ENCODE measurements at places on chromosomes 2 and 18.

GRCh38 chr18:59101830-59102414 lies 37.8 kb upstream of the SEC11C start:
- no peak for DNase-seq

DNA sequence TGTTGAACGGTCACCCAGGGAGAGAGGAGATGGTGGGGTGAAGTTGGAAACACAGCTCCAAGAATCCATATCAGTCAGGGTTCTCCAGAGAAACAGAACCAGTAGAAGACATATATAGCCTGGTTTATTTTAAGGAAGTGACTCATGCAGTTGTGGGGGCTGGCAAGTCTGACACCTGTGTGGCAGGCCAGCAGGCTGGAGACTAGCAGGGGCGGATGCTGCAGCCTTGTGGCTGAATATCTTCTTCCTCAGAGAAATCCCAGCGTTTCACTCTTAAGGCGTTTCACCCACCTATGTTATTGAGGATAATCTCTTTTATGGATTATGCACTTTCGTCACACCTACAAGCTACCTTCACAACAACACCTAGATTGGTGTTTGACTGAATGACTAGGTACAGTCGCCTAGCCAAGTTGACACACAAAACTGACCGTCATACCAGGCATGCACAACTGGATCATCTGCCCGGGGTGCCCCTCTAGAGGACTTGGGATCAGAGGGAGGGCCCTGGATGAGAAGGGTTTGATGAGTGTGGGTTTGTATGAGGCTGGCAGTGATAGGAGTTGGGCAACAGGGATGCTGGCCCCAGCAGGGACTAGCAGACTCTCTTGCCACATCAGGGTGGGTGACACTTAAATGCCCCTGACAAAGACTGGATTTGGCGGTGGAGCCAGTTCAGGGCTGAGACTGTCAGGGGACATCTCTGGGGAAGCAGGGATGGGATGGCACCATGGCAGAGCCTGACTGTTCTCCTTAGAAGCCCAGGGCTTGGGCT lies 23.4 kb downstream of the MROH2A start:
- no peak for DNase-seq

- DNase-seq = no peak
These were observed 312.8 kb upstream of the EPAS1 start for GRCh38 chr2:45984366-45984765.

DNA sequence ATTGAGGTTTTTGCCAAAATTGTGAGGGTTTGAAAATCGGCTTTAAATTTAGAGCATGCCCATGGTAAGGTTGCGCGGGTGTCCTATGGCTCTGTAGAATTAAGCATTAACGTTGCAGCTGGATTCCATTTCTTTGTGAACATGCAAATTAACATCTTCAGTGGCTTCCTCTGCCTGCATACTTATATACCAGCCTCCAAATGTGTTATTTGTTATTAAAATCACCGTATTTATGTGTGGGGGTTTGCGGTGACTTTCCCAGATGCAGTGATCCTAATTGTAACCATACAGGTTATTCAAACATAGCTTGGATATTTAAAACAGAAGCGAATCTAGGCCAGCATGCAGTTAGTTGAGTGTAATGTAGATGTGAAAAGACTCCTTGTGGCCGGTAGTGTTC lies 80.2 kb downstream of the TGOLN2 start:
- no peak for DNase-seq

GRCh38 chr18:7772510-7772888 lies 205.4 kb downstream of the PTPRM start:
- no peak for DNase-seq

DNA sequence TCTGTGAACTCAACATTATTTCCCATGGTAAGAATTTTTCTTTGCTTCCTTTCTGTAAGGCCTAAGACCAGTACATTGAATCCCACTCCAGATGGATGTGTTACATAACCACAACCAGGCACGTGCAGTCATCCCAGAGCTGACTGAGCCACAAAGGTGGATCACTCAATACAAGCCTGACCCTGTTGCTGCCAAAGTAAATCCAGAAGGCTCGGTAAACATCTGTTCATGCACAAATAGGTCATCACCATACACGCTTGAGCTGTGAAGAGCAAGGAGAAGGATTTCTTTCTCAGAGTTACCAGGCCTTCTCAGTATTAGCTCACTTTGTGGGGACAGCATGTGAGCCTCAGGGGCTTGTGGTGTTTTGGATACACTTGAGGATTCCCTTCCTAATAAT lies 791.4 kb upstream of the FANCL start:
- DNase-seq = no peak

- DNase-seq = no peak
These were observed 126.8 kb downstream of the PXDN start for GRCh38 chr2:1617425-1618021.

DNA sequence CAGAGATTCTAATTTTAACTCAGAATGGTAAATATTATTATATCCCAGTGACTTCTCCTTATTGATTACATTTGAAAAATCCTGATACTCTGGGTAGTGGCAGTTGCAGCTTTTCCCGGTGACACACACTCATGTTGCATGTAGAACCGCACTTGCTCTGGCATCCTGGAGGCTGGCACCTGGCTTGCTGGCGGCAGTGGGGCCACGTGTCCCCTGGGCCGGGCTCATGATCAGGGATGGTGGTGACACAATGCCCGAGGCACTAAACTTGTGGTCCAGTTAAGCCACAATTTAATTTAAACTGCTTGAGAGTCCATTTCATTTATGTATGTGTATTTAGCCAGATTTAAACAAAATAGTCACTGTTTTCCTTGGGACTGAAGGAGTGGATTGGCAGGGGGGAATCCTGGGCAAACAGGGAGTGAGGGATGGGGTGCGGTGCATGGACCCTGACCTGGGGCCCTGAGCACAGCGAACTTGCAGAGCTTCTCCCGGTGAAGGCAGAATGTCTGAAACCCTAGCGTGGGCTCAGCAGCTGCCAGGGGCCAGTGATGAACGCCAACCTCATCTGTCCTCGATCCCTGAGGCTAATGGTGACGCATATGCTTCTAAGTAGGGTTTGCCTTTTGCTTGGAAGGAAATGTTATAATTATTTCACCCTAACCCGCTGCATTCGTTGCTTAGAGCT lies 50.0 kb downstream of the KCNG2 start:
- DNase-seq = no peak

DNA sequence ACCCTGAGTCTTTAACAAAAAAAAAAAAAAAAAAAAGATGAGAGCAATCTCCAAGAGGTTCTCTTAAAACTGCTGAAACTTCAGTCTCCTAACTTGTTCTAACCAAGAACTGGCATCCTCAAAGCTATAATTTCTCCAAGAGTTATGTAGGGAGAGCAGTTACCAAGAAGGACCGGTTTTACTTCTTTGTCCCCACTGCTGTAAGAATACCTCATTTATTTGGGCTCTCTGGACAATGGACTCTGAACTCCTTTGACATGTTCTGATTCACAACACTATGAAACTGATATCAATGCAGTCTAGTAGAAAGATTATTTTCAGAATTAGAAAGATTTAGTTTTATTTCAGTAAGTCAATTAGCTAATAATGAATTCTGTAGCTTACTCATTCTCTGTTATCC lies 84.5 kb upstream of the DTNB start:
- no peak for DNase-seq

DNA sequence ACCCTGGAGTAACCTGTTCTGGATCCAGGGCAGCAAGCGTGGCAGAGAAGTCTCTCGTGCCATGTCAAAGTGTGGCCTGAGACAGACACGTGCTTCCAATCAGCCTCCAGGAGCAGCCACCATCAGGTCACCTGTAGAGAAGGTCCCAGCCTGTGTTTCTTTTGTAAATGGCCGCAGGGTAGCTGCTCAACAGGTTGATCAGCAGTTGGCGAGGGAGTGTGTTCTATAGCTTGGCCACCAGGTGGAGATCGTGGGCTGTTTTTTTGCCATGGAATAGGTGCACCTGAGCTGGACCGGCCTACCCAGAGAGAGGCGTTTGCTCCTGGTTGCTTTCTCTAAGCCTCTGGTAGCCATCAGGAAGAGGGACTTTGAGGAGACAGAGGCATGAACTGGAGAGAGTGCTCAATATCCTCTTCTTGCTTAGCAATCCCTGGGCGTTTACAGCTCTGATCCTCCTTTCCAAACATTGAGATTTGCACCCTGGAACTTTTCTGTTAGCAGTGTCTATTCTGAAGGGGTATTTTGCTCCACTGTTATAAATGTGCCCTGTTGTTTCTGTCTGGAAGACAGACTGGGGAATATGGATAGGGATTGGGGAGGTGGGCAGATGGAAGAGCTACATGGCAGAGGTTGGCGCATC lies 34.2 kb upstream of the EN1 start:
- DNase-seq = no peak

DNA sequence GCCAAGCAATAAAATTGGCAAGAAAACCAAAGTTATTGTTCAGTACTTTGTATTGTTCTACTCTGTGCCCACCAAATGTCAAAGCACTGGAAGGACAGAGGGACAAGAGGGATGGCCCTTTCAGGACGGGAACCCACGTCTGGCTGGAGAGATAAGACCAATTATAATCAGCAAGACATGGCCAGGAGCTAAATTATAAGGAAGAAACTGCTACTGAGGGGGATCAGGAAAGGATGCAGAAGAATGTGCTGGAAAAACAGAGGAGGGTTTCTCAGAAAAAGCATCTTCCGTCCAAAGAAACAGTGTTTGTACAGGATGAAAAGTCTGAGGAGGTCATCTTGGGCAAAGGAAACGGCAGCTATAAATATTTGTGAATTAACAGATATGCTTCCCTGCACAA lies 46.4 kb upstream of the NARS1 start:
- no peak for DNase-seq

DNA sequence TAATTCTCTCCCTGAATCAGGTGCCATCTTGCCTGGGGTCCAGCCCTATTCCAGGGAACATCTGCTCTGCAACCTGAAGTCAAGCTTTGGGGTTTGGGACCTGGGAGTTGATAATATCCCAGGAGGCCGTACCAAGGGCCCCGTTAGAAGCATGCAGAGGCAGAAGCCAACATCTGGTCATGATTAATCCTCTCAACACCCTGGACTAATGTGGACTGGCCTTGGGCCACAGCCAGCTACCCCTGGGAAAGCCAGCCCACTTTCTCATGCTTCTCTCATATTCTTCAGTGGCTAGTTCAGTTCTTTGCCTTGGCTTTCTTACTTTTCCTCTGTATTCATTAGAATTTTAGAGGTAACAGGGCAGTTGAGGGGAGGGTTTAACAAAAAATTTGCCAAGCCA lies 515.6 kb upstream of the NRP2 start:
- no peak for DNase-seq

DNA sequence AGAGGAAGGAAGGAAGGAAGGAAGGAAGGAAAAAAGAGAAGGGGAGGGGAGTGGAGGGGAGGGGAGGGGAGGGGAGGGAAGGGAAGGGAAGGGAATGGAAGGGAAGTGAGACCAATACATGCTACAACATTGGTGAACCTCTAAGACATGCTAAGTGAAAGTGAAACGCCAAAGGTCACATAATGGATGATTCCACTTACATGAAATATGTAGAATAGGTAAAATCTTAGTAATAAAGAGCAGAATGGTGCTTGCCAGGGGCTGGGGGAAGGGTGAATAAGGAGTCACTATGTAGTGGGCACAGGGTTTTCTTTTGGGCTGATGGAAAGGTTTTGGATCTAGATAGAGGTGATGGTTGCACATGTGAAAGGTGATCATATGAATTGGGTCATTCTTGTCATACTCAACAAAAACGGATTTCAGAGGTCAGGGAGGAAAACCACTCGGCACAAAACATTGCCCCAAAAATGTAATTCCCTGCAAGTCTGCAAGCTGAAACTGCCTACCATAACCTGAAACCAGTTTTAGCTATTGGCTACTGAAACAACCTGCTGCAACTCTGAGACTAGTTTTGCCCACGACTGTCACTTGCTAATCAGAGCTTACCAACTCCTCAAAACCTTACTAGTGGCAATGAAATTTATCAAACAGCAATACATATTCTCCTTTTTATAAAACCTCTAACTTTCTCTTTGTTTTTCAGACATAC lies 59.2 kb downstream of the CCDC141 start:
- peak; percentile 17 for DNase-seq

DNA sequence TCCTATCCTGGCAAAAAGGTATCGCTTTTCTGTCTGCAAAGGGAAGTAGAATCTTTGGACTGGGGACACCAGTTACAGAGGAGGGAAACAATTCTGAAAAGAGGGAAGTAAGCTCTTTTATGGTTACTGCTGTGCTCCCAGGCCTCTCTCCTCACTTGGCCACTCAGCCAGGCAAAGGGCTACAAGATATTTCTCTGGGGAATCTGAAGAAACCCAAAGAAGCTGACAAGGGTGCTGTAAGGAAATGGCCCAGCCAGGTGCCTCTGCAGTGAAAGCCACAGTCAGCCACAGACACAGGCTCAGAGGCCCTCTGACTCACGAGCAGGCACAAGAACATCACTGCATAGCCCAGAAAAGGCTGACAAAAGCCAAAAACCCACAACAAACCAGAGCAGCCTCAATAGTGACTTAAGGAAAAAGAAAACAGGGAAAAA lies 5.8 kb downstream of the HDLBP start:
- peak; percentile 96 for DNase-seq

- DNase-seq = no peak
These were observed 3.5 kb upstream of the RFX8 start for GRCh38 chr2:101478181-101479001.

DNA sequence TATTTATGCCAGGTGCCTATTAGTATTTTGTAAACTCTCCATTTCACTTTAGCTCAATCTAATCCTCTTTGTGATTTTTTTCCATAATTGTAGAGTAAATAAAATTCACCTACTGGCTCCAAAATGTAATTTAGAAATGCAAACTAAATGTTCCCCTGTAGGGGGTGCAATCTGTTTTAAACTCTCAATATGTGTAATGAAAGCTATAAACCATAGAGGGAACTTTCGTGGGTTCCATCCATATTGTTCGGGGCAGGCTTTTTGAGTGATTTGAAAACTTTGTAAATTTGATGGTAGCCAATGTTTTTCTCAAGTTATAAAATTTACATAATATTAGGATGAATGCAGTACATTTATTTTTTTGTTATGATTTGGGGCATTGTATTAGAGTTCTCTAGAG lies 49.4 kb downstream of the TSPYL6 start:
- peak; percentile 6 for DNase-seq

- DNase-seq = peak; percentile 47
These were observed 341.6 kb upstream of the VWC2L start for GRCh38 chr2:214069254-214069653.
